ENCODE measurements at places on chromosomes 12 and 14. TPM values are rescaled to one million over a fixed set of nuclear protein-coding genes. Genes with fewer than 3 reads are reported as not detected.

The NRL gene
- 1.8 TPM for total RNA-seq

The OTOGL gene
- total RNA-seq, result 0.59 TPM

The NXPH4 gene
- 12.0 TPM for total RNA-seq

The HOXC13 gene
- total RNA-seq, result 0.10 TPM

The SLC17A8 gene
- 12.0 TPM for total RNA-seq

The EXD2 gene
- 32.2 TPM for total RNA-seq

The OR6S1 gene
- not detected for total RNA-seq
